HT-29 (cell line): ENCODE measurements at places on chromosomes 3 and 15. TPM values are rescaled to one million over a fixed set of nuclear protein-coding genes. Genes with fewer than 3 reads are reported as not detected.

- no peak for DNase-seq
Measured at GRCh38 chr3:187207624-187208023, 10.3 kb downstream of the RTP1 start.

- DNase-seq: no peak
Measured at GRCh38 chr15:99582508-99582960, 16.8 kb downstream of the MEF2A start.

- no peak for DNase-seq
Measured at GRCh38 chr3:35678643-35679161, 39.4 kb downstream of the ARPP21 start.

The CPNE9 gene
- 0.36 TPM in 1 of 2 replicates, not detected in the other for total RNA-seq

The TSPAN3 gene
- total RNA-seq: 363 and 364 TPM in 2 replicates
